ENCODE measurements at places on chromosomes 2 and 18. TPM values are rescaled to one million over a fixed set of nuclear protein-coding genes. Genes with fewer than 3 reads are reported as not detected.
A peak's percentile ranks its signal among the peaks of the same experiment; 100 is the strongest.

DNA sequence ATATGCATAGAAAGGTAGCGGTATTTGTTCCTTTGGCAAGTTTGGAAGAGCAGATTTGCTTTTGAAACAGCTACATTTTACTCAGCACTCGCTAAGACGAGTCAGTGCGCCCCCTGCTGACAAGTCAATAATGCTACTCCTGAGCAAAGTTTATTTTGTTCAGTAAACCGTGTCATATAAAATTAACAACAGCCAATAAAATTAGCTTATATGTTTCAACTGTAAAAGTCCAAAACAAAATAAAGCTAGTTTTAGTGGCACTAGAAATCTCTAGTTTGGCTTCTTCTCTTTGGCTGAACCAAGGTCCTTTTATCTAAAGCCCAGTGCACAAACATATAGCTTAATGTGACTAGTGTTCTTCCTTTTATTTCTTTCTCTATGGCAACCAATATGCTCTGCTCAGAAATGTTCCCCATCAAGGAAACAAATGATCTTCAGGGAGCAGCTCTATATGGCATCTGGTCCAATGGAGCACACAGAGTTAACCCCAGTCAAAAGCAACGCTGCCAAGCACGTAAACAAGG is 4.2 kb upstream of the POU3F3 start:
- no peak overlapping the region for H3K27ac ChIP-seq
- no peaks in the 10 kb centered on the region for H3K4me1 ChIP-seq
- DNase-seq: no peak
- no peaks in the 10 kb centered on the region for H3K36me3 ChIP-seq

DNA sequence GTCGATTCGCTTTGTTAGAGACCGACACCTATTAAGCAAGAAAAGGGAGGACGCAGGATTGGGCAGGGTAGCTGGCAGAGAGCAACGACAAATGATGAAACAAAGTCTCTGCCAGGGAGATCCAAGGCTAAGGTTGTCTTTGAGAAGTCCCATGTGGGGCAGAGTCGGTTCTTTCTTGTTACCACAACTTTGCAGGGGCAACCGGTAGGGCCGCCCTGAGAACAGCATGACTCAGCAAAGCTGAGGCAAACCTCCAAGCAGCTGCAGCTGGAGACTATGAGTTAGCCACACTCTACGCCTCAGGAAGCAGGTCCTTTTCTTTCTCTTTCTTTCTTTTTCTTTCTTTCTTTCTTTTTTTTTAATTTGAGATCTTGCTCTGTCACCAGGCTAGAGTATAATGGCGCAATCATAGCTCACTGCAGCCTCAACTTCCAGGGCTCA is 452.3 kb upstream of the ID2 start:
- no peak overlapping the region for H3K27ac ChIP-seq
- no peaks in the 10 kb centered on the region for H3K4me1 ChIP-seq
- H3K27me3 ChIP-seq: no peaks in the 10 kb centered on the region
- peak; percentile 33 for DNase-seq
- H3K4me3 ChIP-seq: no peak overlapping the region

APLF gene
- 8.5 TPM for total RNA-seq

DNA sequence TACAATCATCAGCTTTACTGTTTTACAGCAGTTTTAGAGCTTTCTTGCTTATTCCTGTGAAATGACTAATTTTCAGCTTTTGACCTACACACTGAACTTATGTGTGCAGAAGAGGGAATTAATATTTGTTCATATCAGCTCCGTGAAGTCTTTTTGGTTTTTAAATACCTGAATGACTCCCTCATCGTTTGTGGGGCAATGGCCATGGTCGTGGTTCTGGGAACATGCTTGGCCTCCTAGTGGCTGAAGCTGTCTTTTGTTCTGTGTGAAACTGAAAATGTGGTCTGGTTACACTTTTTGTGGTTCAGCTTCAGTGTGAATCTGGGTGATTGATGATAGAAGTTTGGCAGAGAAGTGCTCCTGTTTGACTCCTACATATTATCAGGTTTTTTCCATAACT is 408.1 kb downstream of the THSD7B start:
- H3K4me1 ChIP-seq: no peaks in the 10 kb centered on the region
- H3K27ac ChIP-seq: no peak overlapping the region
- no peak overlapping the region for H3K4me3 ChIP-seq

DNA sequence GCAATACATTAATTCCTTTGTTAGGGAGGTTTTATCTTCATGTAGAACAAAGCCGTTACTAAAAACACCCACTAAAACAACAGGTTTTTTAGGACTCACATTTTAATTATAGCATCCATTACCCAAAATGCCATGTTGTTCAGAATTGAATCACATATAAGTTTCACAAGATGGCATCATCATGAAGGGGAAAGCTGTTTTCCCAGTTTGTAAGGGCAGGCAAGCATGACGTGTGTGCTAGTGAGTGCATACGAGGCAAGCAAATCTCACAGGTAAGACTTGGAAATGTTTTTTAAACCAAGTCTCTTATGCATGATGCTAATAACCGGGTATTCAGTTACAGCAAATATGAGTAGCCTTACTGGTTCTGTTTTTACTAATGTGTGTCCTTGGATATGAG is 111.8 kb upstream of the NFATC1 start:
- no peak overlapping the region for H3K27ac ChIP-seq
- DNase-seq: no peak
- H3K4me1 ChIP-seq: no peaks in the 10 kb centered on the region
- H3K4me3 ChIP-seq: no peak overlapping the region
- no peaks in the 10 kb centered on the region for H3K36me3 ChIP-seq

RAB27B gene
- 24.6 TPM for total RNA-seq

DNA sequence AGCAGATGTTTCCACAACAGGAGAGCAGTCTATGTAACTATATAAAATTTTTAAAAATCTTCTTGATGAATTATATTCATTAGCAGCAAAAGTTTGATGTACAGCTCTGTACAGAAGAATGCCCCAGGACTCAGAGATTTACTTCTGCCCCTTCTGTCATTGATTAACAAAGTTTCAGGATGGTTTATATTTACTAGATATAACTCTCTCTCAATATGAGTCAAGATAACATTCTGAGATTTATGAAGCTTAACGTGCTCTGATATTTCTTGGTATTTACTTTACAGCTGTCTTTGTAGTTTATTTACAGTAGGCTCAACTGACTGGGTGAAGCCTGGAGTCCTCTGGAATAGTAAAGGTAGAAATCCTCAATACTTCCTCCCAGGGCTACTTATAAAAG is 93.6 kb upstream of the HNMT start:
- H3K4me1 ChIP-seq: no peaks in the 10 kb centered on the region
- no peaks in the 10 kb centered on the region for H3K36me3 ChIP-seq
- H3K27me3 ChIP-seq: no peaks in the 10 kb centered on the region
- DNase-seq: no peak
- H3K27ac ChIP-seq: no peak overlapping the region
- no peak overlapping the region for H3K4me3 ChIP-seq

DNA sequence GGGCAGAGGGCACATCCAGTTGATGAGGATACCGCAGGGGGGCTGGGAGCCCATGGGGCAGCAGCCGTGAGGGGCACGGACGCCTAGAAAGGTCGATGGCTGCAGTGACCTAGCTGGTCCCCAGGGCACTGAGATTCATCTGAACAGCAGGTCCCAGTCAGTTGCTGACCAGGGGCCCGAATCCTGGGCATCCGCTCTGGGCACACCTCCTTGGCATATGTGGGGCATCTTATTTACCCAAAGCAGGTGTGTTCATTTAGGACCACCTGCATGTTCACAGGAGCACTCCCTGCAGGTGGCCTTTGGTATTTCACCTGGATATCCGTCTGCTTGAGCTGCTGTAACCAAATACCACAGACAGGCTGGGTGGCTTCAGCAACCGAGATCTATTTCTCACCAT is 72.0 kb upstream of the ODC1 start:
- DNase-seq: no peak
- H3K4me3 ChIP-seq: no peak overlapping the region
- no peaks in the 10 kb centered on the region for H3K36me3 ChIP-seq
- no peak overlapping the region for H3K27ac ChIP-seq
- H3K27me3 ChIP-seq: no peaks in the 10 kb centered on the region

- H3K36me3 ChIP-seq: no peaks in the 10 kb centered on the region
- peak overlapping the region; percentile 1 for H3K4me3 ChIP-seq
- no peak overlapping the region for H3K27ac ChIP-seq
- no peaks in the 10 kb centered on the region for H3K27me3 ChIP-seq
- DNase-seq: peak; percentile 29
Measured at GRCh38 chr2:7097353-7097895, 180.2 kb downstream of the RNF144A start.

DNA sequence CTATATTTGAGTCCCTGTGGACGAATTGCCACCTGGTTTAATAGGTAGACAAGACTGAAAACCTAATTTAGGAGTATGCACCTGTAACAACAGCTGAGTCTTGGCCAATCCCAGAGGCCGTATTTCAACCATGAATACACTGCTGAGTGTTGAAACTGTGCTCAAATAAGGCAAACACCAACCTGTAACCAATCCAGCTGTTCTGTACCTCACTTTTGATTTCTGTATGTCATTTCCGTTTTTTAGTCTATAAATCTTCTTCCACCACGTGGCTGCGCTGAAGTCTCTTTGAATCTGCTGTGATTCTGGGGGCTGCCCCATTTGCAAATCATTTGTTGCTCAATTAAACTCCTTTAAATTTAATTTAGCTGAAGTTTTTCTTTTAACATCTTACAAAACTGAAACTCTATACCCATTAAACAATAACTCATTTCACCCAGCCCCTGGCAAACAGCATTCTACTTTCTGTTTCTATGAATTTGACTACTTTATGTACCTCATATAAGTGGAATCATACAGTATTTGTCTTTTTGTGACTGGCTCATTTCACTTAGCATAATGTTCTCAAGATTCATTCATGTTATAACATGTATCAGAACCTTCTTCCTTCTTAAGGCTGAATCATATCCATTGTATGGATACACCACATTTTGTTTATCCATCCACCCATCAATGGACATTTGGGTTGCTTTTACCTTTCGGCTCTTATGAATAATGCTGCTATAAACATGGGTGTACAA is 7.5 kb upstream of the YPEL5 start:
- H3K36me3 ChIP-seq: no peaks in the 10 kb centered on the region
- DNase-seq: no peak
- no peak overlapping the region for H3K27ac ChIP-seq
- H3K4me3 ChIP-seq: no peak overlapping the region
- H3K4me1 ChIP-seq: no peaks in the 10 kb centered on the region

DNA sequence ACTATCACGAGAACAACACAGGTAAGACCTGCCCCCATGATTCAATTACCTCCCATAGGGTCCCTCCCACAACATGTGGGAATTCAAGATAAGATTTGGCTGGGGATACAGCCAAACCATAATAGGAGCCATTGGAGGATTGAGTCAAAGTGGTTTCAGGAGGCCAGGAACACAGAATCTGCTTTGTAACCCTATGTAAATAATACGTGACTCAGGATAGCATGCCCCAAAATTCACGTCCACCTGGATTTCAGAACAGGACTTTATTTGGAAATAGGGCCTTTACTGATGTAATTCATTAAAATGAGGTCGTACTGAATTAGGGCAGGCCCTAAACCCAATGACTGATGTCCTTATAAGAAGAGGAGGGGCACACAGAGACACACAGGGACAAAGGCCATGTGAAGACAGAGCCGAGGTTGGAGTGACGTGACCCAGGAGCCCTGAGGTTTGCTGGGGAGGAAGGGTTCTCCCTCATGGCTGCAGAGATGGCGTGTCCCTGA is 16.0 kb upstream of the CNDP2 start:
- H3K27me3 ChIP-seq: no peaks in the 10 kb centered on the region
- no peak overlapping the region for H3K27ac ChIP-seq
- no peaks in the 10 kb centered on the region for H3K36me3 ChIP-seq
- no peak overlapping the region for H3K4me3 ChIP-seq
- no peak for DNase-seq

DNA sequence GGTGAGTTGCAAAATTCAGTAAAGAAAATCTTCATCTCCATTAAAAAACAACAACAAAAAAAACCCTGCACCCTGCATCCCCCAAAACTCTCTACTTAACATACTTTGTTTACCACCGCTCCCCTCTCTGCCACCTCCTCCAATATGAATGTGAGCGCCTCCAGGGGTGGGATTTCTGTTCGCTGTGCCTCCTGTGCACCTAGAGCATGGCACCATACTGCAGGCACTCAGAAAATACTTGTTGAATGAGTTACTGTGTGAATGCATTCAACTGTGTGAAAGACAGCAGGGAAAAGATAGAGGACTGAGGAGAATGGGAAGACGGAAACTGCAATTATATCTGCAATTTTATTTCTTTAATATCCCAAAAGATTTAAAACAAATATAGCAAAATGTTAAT is 4.5 kb downstream of the CEBPZ start:
- no peaks in the 10 kb centered on the region for H3K4me1 ChIP-seq
- H3K27me3 ChIP-seq: no peaks in the 10 kb centered on the region
- DNase-seq: no peak
- H3K36me3 ChIP-seq: no peaks in the 10 kb centered on the region
- H3K27ac ChIP-seq: no peak overlapping the region

GRCh38 chr2:223203971-223204929 is 152.3 kb downstream of the KCNE4 start:
- no peaks in the 10 kb centered on the region for H3K4me1 ChIP-seq
- peak overlapping the region; percentile 48 for H3K27ac ChIP-seq
- no peak overlapping the region for H3K4me3 ChIP-seq
- H3K36me3 ChIP-seq: no peaks in the 10 kb centered on the region
- no peaks in the 10 kb centered on the region for H3K27me3 ChIP-seq
- no peak for DNase-seq

GRCh38 chr18:395456-396250 is 104.8 kb downstream of the COLEC12 start:
- H3K27me3 ChIP-seq: no peaks in the 10 kb centered on the region
- no peaks in the 10 kb centered on the region for H3K36me3 ChIP-seq
- H3K4me1 ChIP-seq: no peaks in the 10 kb centered on the region
- no peak overlapping the region for H3K27ac ChIP-seq
- H3K4me3 ChIP-seq: no peak overlapping the region

- no peak overlapping the region for H3K4me3 ChIP-seq
- no peak for DNase-seq
- no peaks in the 10 kb centered on the region for H3K36me3 ChIP-seq
- no peak overlapping the region for H3K27ac ChIP-seq
Measured at GRCh38 chr2:95514718-95515117, 30.2 kb upstream of the TRIM43B start.

GRCh38 chr2:131535526-131535925 is 7.8 kb downstream of the CCDC74A start:
- H3K4me1 ChIP-seq: no peaks in the 10 kb centered on the region
- H3K36me3 ChIP-seq: no peaks in the 10 kb centered on the region
- no peak for DNase-seq
- H3K27me3 ChIP-seq: no peaks in the 10 kb centered on the region

DNA sequence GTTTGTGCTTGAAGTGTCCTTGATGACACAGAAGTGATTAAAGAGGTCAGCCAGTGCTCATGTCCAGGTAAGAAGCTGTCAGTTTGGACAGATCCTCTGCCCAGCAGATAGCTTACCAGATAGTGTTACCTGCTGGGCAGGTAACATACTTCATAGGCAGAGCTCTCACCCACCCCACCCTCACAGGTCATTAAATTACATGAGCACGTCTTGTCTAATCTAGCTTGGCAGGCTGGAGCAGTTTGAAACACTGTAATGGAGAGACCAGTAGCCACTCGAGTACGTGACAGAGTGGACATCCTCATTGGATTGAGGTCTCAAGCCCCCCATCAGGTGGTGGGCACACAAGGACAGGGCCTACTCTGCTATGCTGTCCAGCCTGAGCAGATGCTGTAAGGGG is 27.1 kb downstream of the TTC32 start:
- no peak for DNase-seq
- H3K27ac ChIP-seq: no peak overlapping the region
- no peak overlapping the region for H3K4me3 ChIP-seq
- H3K4me1 ChIP-seq: no peaks in the 10 kb centered on the region
- H3K27me3 ChIP-seq: no peaks in the 10 kb centered on the region
- H3K36me3 ChIP-seq: no peaks in the 10 kb centered on the region

NAT8 gene
- not detected for total RNA-seq

DES gene
- 17.1 TPM for total RNA-seq

GRCh38 chr18:48191494-48191893 is 217.7 kb downstream of the ZBTB7C start:
- H3K27me3 ChIP-seq: no peaks in the 10 kb centered on the region
